Thoracic aorta (tissue), 2 donors: ENCODE measurements at places on chromosomes 16 and 17. TPM values are rescaled to one million over a fixed set of nuclear protein-coding genes. Genes with fewer than 3 reads are reported as not detected.

ITGAL gene
- 5.4 TPM for total RNA-seq

SHISA6 gene
- total RNA-seq: not detected

DNA sequence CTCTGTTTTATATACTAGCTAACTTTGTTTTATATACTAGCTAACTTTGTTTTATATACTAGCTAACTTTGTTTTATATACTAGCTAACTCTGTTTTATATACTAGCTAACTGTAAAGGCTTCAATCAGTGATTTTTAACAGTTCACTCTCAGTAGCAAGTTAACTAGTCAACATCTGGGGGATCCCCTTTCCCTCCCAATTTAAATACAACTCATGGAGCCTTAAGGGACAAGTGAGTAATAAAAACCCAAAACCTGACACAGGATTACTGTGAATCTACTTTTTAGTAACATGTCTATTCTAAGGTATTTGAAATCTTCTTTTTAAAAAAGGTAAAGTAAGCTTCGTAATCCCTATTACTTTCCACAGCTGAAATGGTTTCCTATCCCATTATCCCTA, 32.2 kb downstream of the FAM222B start:
- no peaks in the 10 kb centered on the region for H3K36me3 ChIP-seq
- no peak for DNase-seq
- H3K4me3 ChIP-seq: no peak overlapping the region
- peak overlapping the region; percentile 81 for H3K27ac ChIP-seq
- H3K27me3 ChIP-seq: no peaks in the 10 kb centered on the region

- DNase-seq: no peak
- H3K27me3 ChIP-seq: no peaks in the 10 kb centered on the region
- peak overlapping the region; percentile 94 for H3K4me3 ChIP-seq
These were observed 59.2 kb downstream of the SRL start for GRCh38 chr16:4182581-4183236.

GRCh38 chr17:38871247-38872015, 1.6 kb downstream of the LASP1 start:
- H3K4me3 ChIP-seq: peak overlapping the region; percentile 100
- peaks cover 60% of the 10 kb centered on the region for H3K4me1 ChIP-seq
- peak overlapping the region; percentile 98 for H3K27ac ChIP-seq
- H3K36me3 ChIP-seq: no peaks in the 10 kb centered on the region
- no peaks in the 10 kb centered on the region for H3K27me3 ChIP-seq

GRCh38 chr17:44202756-44203155, 3.1 kb upstream of the ATXN7L3 start:
- no peak overlapping the region for H3K27ac ChIP-seq
- peaks cover 8% of the 10 kb centered on the region for H3K36me3 ChIP-seq
- H3K27me3 ChIP-seq: no peaks in the 10 kb centered on the region
- H3K4me1 ChIP-seq: peaks cover 15% of the 10 kb centered on the region

DNA sequence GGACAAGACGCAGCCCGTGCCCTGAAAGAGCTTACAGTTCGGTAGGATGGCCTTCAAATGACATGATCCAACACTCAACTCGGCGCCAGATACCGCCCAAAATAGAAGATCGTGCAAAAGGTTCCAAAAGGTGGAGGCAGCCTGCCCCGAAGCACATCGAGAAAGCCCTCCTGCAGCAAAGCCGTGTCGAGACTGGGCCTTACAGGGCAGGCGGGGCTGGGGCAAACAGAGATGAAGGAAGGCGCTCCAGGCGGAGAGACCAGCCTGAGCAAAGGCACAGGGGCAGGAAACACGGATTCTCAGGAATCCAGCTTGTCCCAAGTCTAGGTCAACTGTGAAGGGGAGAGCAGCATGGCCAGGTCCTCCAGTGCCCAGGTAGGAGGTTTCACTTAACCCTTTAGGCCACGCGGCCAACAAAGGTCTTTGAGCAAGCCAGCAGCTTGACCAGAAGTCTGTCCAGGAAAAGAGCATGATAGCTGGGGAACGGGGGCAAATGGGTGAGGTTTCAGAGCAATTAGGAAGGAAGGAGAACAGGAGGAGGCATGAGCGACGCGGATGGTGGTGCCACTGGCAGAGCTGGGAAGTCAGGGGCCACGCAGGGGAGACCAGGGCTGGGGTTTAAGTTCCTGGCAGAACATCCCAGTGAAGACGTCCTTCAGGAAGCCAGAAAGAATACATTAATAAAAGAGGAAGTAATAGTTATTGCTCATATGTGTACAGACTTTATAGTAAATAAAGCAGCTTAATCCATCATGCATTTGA, 21.2 kb upstream of the EIF1 start:
- DNase-seq: no peak
- H3K27me3 ChIP-seq: no peaks in the 10 kb centered on the region
- H3K36me3 ChIP-seq: no peaks in the 10 kb centered on the region
- no peak overlapping the region for H3K4me3 ChIP-seq
- H3K4me1 ChIP-seq: peaks cover 4% of the 10 kb centered on the region
- no peak overlapping the region for H3K27ac ChIP-seq

GRCh38 chr17:81339191-81339533, 44.1 kb upstream of the SLC38A10 start:
- no peak overlapping the region for H3K4me3 ChIP-seq
- H3K36me3 ChIP-seq: no peaks in the 10 kb centered on the region
- H3K4me1 ChIP-seq: peaks cover 38% of the 10 kb centered on the region
- no peak for DNase-seq
- H3K27me3 ChIP-seq: no peaks in the 10 kb centered on the region
- peak overlapping the region; percentile 21 for H3K27ac ChIP-seq
